ENCODE measurements at places on chromosomes 6 and 20. TPM values are rescaled to one million over a fixed set of nuclear protein-coding genes. Genes with fewer than 3 reads are reported as not detected.

DEFB132 gene
- total RNA-seq: 0.33 TPM

TNFRSF6B gene
- 7.4 TPM for total RNA-seq

ADGRF5 gene
- 41.6 TPM for total RNA-seq

ZC2HC1B gene
- total RNA-seq: not detected

MUC22 gene
- total RNA-seq: not detected

HLA-A gene
- 617 TPM for total RNA-seq

PXT1 gene
- not detected for total RNA-seq

FAM217A gene
- total RNA-seq: not detected

GRCh38 chr6:159681191-159681880, 11.7 kb downstream of the SOD2 start:
- H3K36me3 ChIP-seq: peaks cover 6% of the 10 kb centered on the region
- no peaks in the 10 kb centered on the region for H3K27me3 ChIP-seq
- DNase-seq: no peak
- H3K27ac ChIP-seq: no peak overlapping the region
- no peak overlapping the region for H3K4me3 ChIP-seq

GRCh38 chr20:24943731-24944130, 5.3 kb upstream of the CST7 start:
- H3K36me3 ChIP-seq: no peaks in the 10 kb centered on the region
- H3K27ac ChIP-seq: no peak overlapping the region
- H3K4me3 ChIP-seq: no peak overlapping the region
- no peaks in the 10 kb centered on the region for H3K27me3 ChIP-seq

DNA sequence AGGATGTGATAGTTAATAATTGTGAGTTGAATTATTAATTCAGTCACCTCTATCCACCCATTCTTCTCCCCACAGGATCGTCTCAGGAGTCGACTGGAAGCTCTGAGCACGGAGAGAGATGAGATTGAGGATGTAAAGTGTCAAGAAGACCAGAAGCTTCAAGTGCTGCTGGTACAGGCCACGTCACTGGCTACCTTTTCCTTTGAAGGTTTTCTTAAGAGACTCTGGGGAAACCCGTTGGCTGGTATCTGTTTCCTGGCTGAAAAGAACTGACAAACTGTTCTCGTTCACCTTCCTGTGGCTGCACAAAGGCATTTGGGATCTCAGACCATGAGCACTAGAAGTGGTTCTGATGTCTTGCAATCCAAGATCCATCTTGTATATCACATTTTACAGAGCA, 3.8 kb downstream of the TRIM15 start:
- H3K4me1 ChIP-seq: peaks cover 4% of the 10 kb centered on the region
- H3K27me3 ChIP-seq: peaks cover 48% of the 10 kb centered on the region
- no peak overlapping the region for H3K27ac ChIP-seq

- no peaks in the 10 kb centered on the region for H3K36me3 ChIP-seq
- no peak overlapping the region for H3K4me3 ChIP-seq
- no peak overlapping the region for H3K27ac ChIP-seq
Observed at GRCh38 chr6:6494677-6495076, 93.8 kb upstream of the LY86 start.

GRCh38 chr6:35239581-35239980, 20.0 kb upstream of the ZNF76 start:
- H3K27me3 ChIP-seq: no peaks in the 10 kb centered on the region
- no peak overlapping the region for H3K27ac ChIP-seq
- no peak overlapping the region for H3K4me3 ChIP-seq
- no peaks in the 10 kb centered on the region for H3K4me1 ChIP-seq

DNA sequence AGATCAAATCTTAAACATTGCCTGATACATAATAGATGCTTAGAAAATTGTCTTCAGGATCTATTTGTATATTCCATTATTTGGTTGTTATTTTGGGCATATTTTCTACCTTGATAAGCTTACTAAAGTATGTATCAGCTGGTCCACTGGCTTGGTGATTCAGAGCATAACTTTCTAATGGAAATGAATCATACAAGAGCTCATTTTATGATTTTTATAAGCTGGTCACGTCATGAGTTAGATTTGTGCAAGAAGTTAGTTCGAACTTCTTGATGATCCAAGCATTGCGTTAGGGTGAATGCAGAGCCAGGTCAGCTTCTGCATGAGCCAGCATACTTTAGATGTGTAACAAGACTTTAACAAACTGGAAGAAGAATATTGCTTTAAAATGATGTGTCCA, 144.5 kb upstream of the FLRT3 start:
- no peaks in the 10 kb centered on the region for H3K36me3 ChIP-seq
- H3K4me1 ChIP-seq: no peaks in the 10 kb centered on the region
- no peaks in the 10 kb centered on the region for H3K27me3 ChIP-seq
- no peak for DNase-seq
- no peak overlapping the region for H3K4me3 ChIP-seq
- no peak overlapping the region for H3K27ac ChIP-seq

DNA sequence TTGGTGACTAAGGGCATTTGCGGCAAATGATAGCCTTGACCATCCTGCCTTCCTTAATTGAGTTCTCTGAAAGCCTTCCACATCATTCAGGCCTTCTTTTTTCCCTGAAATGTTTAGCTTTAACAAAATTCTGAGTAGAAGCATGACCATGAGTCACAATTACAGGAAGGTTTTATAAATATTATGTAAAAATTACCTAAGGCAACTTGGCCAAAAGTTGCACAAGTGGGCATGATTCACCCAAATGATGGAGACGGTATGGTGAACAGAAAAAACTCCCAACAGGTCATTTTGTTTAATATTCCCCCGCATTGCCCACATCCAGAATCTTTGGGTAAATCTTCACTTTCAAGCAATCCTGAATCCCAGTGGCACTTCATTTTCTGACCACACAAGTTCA, 37.0 kb downstream of the MC3R start:
- no peaks in the 10 kb centered on the region for H3K4me1 ChIP-seq
- H3K27ac ChIP-seq: no peak overlapping the region
- DNase-seq: no peak

- no peak overlapping the region for H3K27ac ChIP-seq
- H3K4me3 ChIP-seq: no peak overlapping the region
- no peaks in the 10 kb centered on the region for H3K27me3 ChIP-seq
- no peak for DNase-seq
Observed at GRCh38 chr6:163113358-163113962, 301.1 kb upstream of the QKI start.

GRCh38 chr6:25469797-25470388, 182.1 kb upstream of the SCGN start:
- no peaks in the 10 kb centered on the region for H3K36me3 ChIP-seq
- no peak overlapping the region for H3K27ac ChIP-seq
- no peaks in the 10 kb centered on the region for H3K27me3 ChIP-seq

- DNase-seq: no peak
- H3K4me3 ChIP-seq: no peak overlapping the region
- no peak overlapping the region for H3K27ac ChIP-seq
- peaks cover under 1% of the 10 kb centered on the region for H3K4me1 ChIP-seq
Observed at GRCh38 chr20:63578224-63579016, 4.4 kb upstream of the HELZ2 start.

DNA sequence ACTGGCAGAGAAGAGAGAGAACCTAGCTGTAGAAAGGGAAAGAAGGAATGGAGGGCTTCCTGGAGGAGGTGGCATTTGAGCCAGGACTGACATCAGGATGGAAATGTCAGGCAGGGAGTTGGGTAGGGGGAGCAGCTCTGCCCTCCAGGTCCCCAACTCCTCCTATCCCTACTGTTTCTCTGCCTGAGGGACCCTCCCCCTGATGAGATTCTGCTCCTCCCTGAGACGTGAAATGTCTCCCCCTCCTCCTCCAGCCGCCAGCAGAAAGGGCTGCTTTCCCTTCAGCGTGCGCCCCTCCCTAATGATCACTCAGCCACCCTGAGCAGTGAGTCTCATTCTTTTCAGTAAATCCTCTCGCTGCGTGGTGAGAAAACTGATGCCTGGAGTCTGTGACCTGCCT, 40.6 kb downstream of the HLA-DPB1 start:
- DNase-seq: no peak
- H3K36me3 ChIP-seq: no peaks in the 10 kb centered on the region
- no peak overlapping the region for H3K4me3 ChIP-seq

DNA sequence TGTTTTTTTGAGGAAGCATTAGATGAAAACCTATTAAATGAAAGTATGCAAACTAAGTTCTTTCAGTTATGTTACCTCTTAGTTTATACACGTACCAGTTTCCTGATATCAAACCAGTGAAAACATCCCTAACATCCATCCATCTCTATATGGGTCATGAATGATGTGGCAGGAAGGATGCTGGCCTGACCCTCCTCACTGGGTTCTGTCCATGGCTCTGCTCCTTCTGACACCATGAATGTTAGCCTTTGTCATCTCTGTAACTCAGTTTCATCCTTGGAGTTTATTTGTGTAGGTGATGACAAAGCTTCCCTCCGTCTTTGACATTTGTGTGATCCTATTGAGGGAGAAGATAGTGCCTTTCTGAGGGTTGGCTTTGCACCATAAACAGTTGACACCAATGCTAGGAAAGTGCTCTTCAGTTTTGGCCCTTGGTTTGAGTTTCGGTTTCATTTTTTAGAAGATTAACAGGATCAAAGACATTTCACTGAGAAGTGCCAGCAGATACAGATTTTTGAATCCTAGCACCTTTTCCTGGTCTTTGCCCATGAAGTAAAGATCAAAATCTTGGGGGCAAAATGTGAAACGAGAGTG, 72.0 kb upstream of the SCGN start:
- no peaks in the 10 kb centered on the region for H3K36me3 ChIP-seq
- H3K4me1 ChIP-seq: no peaks in the 10 kb centered on the region
- no peak for DNase-seq
- H3K27ac ChIP-seq: no peak overlapping the region
- no peak overlapping the region for H3K4me3 ChIP-seq

DNA sequence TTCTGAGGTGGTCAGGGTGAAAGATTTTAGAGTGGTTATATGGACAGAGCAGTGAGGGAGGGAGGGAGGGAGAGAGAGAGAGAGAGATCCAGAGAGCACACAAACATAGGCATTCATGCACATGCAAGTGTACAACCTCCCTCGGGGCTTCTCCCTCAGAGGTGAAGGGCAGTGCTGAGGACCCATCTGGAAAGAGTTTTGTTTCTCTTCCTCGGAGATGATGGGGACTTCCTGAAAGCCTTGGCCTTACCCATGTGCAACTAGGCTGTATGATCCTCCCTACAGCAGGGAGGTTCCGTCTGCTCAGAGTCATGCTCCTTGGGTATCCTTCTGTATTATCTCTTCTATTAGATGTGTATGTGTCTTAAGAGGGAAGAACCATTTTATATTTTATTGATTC, 21.4 kb upstream of the TSPYL1 start:
- no peak for DNase-seq
- H3K4me1 ChIP-seq: no peaks in the 10 kb centered on the region
- no peak overlapping the region for H3K4me3 ChIP-seq
- no peaks in the 10 kb centered on the region for H3K36me3 ChIP-seq
- no peak overlapping the region for H3K27ac ChIP-seq
- H3K27me3 ChIP-seq: no peaks in the 10 kb centered on the region

DNA sequence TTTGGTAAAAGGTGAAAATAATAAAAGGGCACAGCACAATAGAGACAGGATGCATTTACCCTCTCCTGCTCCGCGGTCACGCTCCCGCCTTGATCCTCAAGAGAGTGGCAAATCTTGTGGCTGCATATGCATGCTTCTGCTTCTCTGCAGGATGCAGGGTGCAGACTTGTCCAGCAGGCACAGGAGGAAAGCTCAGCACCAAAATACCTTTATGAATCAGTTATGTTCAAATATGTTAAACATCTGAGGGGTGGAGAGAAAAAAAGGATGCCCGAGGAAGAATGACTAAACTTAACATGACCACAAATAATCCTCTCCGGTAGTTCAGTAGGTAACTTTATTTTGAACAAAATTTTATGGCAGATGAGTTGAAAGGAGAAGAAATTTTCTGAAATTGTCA, 366.1 kb upstream of the SOX4 start:
- H3K36me3 ChIP-seq: no peaks in the 10 kb centered on the region
- no peak overlapping the region for H3K4me3 ChIP-seq
- H3K4me1 ChIP-seq: no peaks in the 10 kb centered on the region
- no peaks in the 10 kb centered on the region for H3K27me3 ChIP-seq
- no peak for DNase-seq
- H3K27ac ChIP-seq: no peak overlapping the region

DNA sequence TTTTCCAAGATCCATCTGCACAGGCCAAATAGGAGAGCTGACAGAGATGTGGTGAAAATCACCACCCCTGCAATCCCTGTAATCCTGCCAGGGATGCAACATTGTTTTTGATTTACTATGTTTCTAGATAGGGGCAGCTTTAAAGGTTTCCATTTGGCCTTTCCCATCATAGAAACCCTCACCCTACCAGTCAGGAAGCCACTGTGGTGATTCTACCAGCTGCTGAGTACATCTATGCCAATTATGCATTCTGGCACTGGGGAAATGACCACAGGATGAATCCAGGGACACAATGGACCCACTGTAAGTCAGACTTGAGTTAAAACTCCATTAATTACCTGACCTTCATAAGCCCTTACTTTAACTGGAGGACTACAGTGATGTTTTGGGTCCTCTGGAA, 130.4 kb downstream of the TNFRSF21 start:
- no peaks in the 10 kb centered on the region for H3K4me1 ChIP-seq
- H3K36me3 ChIP-seq: no peaks in the 10 kb centered on the region
- H3K27ac ChIP-seq: no peak overlapping the region
- no peak overlapping the region for H3K4me3 ChIP-seq
- H3K27me3 ChIP-seq: no peaks in the 10 kb centered on the region

DNA sequence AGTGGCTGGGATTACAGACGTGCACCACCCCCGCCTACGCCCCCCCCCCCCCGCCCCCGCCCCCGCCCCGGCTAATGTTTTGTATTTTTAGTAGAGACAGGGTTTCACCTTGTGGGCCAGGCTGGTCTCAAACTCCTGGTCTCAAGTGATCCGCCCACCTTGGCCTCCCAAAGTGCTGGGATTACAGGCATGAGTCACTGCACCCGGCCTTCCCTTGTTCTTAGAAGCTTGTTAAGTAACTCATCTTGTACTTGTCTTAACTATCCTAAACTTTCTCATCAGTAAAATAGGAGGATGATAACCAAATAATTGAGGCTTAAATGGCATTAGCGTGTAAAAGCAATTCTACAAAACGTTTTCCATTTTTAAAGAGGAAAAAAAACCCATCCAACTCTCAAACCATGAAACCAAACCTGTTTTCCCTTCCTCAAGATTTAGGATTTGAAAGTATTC, 4.2 kb downstream of the CDYL start:
- H3K4me1 ChIP-seq: no peaks in the 10 kb centered on the region
- no peaks in the 10 kb centered on the region for H3K27me3 ChIP-seq
- H3K4me3 ChIP-seq: no peak overlapping the region
- H3K27ac ChIP-seq: no peak overlapping the region
- no peaks in the 10 kb centered on the region for H3K36me3 ChIP-seq

DNA sequence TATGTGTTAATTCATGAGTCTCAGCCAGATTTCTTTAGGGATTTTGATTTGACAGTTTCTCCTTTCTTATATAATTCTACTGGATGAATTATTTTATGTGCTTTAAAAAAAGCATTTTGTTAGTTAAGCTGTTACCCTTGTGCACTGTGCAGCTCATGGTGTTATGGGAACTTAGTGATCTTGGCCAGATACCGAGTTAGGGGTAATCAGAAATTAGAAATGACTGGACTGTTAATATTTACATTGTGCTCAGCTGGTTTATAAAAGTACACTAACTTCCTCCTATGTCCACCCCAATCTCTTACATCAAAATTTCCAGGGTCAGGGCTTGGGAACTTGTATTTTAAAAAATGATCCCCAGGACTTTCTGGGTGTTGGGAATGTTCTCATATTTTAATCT, 260.0 kb downstream of the ZFAND3 start:
- no peaks in the 10 kb centered on the region for H3K27me3 ChIP-seq
- H3K4me1 ChIP-seq: no peaks in the 10 kb centered on the region
- DNase-seq: no peak
- H3K4me3 ChIP-seq: no peak overlapping the region
- H3K27ac ChIP-seq: no peak overlapping the region
- no peaks in the 10 kb centered on the region for H3K36me3 ChIP-seq

All from breast epithelium (tissue), 4 donors.